ENCODE measurements at places on chromosomes 7 and 10.
A peak's percentile ranks its signal among the peaks of the same experiment; 100 is the strongest.

DNA sequence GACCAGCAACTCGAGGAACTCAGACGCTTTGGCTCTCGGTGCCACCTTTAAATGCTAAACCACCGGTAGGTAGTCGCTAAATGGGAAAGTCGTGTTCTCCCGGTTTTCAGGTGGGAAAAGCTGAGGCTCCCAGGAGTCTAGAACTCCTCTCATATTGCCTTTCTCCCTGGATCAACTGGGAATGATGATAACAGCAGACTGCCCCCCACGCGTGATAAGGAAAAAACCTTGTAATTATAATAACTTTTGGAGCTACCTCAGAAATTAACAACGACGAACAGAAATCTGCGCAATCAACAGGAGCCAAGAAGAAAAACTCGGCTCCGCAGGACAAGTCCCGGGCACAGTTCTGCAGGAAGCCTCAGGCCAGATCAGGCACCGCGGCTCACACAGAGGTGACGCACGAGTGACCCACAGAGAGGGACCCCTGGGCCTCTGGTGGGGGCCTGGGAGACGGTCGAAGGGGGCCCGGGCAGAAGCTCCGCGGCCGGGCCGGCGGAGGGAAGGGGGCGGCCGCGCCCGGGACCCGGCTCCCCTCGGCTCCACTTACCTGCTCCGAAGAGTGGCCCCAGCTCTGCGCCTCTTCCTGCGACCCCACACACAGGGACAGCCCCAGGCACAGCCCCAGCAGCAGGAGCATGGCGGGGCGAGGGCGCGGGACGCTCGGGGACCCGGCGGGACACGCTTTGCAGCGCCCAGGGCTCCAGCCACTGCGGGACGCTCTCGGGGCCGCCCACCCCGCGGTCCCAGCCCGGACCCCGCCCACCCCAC is at the start of gene ITIH5:
TSS of gene ITIH5 (minus strand) at position 714 of the 771 bp plus-strand sequence. CDS start at position 640, 74 bp downstream.
- peak; percentile 66 for DNase-seq

GRCh38 chr7:136492366-136492765 is 376.1 kb upstream of the CHRM2 start:
- no peak for DNase-seq

- no peak for DNase-seq
Measured at GRCh38 chr10:3503299-3503698, 281.7 kb downstream of the KLF6 start.

- DNase-seq = no peak
Measured at GRCh38 chr7:99409806-99410205, 1.0 kb downstream of the BUD31 start.

- DNase-seq = peak; percentile 65
Measured at GRCh38 chr7:130489140-130489983, 2.5 kb upstream of the MEST start.

GRCh38 chr7:25858525-25859411 is 293.2 kb upstream of the NFE2L3 start:
- DNase-seq = peak; percentile 76

- DNase-seq = no peak
Measured at GRCh38 chr7:29237489-29237888, 42.9 kb downstream of the CHN2 start.

DNA sequence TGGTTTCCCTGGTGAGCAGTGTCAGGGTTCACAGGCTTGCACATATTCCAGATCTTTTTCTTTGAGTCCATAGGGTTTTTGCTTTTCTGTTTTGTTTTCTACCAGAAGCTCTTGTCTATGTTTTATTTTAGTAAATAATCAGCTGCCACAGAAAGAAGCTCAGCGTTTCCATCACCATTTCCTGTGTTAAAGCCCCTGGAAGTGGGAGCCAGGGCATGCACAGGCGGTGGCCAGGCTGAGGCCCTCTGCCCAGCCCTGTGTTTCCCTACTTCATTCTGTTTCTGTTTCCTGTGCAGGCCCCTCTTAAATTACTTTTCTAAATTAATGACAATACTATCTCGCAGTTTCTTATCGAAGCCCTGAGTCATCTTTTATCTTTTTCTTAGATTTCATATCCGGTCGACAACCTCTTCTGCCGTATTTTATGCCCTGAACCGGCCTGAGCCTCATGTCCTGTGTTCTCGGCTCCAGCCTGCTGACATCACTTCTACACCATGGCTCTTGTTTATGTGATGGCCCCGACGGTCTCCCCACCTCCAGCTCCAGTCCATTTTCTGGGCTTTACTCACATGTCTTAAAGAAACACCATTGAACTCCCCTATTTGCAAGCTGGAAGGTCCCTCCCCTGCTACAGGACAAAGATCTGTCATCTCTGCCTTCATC is 442.2 kb downstream of the TCERG1L start:
- no peak for DNase-seq

DNA sequence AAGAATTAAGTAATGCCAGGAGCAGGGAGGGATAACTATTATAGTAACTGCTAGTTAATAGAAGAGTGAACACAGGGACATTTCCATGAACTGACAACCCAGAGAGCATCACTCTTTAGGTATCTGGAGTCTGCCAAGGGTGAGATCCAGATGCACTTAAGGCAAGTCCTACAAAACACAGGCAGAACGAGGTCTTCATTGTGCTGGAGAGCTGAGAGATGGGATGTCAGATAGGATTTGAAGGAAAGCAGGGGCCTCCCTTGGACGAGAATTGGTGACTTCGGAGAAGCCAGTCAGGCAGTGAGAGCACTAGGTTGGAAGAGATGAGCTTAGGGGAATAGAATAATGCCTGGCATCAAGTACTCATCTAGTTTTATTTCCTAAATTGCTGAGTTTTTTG is 684.5 kb downstream of the GATA3 start:
- no peak for DNase-seq

DNA sequence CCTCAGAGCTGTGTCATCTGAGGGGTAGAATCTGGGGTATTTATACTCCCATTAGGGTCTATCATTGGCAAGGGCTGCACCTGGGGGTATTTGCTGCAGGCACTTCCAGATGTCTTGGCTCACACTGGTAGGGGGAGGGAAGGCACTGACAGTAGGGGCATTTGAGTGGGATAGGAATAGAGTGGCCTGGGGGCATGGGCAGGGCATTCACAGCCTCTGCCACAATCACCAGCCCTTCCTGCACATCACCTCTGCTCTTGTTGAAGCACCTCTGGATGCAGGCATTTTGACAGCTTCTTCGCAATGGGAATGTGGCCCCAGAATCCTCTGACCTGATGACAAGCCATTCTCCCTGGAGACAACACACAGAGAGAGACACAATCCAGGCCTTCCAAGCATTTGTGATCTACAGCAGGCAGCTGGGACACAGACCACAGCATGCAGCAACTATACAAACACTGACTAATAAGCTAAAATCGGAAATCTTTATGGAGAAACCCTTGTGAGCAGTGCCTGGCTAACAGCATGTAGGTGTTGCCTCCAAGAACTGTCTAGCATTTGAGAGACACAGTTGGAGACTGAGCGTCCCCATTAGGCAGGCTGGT is 178.5 kb downstream of the KCNMA1 start:
- DNase-seq = no peak

DNA sequence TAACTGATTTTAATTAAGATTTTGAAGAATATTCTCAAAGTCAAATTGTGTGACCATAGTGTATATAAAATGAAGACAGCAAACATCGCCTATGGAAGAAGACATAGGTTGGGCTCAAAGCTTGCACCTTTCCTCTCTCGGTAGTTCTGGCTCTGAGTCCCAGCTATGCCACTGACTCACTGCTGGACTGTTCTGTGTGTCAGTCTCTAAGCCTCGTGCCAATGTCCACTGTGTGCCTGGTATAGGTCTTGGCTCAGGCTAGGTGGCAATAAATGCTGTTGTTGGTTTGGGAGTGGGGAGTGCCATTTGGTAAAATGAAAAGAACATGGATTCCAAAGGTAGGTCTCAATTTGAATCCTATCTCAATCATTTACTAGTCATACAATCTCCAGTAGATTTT is 137.5 kb upstream of the RHEB start:
- no peak for DNase-seq

- DNase-seq = no peak
Measured at GRCh38 chr7:155884225-155885166, 72.2 kb upstream of the SHH start.

DNA sequence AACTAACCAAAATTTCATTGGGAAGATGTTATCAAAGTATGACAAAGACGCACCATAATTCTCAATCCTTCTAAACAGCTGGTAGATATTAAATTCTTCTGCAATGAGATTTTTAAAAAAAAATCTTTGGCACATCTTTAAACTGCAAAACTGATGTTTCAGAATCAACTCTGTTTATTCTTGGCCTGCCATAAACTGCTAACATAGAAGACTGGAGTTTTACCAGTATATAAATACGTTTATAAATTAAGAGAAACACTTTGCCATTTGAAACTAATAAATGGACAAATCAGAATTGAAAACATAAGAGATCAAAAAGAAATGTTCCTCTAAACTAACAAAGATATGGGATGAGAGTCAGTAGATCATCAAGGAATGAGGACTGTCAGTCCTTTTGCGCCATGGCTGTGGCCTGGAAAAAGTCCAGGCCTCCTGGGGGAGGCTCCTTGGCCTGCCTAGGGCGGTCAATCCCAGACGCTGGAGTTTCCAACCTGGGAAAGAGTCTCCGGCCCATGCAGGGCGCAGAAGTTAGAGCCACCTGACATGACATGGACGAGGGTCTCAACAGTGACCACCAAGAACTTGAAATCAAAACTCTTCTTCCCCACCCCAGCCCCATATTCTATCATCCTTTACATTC is 34.2 kb upstream of the NEBL start:
- DNase-seq = no peak

GRCh38 chr10:132885451-132886210 is 56.7 kb downstream of the CFAP46 start:
- DNase-seq = no peak

DNA sequence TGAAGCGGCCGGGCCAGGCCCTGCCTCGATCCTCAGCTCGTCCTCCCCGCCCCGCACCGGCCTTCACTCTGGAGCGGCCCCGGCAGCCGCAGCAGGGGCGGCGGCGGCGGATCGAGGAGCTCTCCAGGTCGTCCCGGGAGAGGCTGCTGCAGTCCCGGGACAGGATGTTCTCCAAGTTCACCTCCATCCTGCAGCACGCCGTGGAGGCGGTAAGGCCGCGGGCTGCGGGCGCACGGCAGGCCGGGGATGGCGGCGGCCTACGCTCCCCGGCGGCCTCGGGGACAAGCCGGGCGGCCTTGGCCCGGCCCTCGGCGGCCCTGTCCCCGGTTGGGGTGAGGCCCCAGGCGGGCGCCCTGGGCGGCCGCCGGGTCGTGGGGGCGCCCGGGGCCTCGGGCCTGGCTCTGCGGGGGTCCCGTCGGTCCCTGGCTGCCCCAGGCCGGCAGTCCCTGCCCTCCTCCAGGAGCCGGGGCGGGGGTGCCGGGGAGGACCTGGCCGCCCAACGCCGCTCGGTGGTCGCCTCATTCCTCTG is 399 bp downstream of the FHIP2A start:
- peak; percentile 95 for DNase-seq

DNA sequence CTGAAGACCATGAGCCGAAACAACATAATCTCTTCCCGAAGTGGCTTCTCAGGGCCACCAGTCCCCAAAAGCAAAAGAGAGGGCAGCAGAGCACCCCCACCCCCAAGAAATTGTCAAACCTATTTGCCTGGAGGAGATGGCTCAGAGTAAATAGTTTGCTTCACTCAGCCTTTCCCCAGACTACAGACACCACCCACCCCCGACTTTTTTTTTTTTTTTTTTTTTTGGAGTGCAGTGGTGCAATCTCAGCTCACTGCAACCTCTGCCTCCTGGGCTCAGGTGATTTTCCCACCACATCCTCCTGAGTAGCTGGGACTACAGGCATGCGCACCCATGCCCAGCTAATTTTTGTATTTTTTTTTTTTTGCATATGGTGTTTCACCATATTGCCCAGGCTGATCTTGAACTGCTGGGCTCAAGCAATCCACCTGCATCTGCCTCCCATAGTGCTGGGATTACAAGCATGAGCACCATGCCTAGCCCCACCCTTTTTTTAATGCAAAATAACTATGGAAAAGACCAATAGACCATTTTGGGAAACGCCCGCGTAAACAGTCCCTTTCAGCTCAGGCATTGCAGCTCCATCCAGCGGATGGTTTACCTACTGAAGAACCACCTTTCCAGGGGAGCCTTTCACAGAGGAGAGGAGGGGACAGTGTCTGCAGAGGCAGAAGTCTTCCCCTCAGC is 9.7 kb downstream of the ZMIZ1 start:
- DNase-seq = no peak

GRCh38 chr10:97019213-97019844 is 166.4 kb downstream of the SLIT1 start:
- DNase-seq = no peak

GRCh38 chr10:127735723-127736221 is 1.2 kb upstream of the FOXI2 start:
- no peak for DNase-seq

DNA sequence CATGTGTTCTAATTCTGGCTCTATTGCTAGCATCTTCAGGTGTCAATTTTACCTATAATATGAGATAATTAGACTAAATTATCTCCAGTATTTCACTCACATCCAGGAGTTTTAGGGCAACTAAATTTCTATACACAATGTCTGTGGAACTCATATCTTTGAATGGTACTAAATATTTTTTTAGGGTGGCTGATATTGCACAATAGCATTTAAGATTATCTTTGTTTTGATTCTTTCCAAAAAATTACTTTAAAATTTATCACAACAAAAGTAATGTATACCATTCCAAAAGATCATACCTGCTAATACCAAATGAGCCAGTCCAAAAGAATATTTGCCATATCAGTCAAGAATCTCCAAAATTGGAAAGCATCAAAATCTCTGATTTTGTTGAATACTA is 285.5 kb downstream of the SEMA3D start:
- DNase-seq = no peak

- DNase-seq = no peak
Measured at GRCh38 chr7:17659126-17659525, 281.2 kb downstream of the SNX13 start.

DNA sequence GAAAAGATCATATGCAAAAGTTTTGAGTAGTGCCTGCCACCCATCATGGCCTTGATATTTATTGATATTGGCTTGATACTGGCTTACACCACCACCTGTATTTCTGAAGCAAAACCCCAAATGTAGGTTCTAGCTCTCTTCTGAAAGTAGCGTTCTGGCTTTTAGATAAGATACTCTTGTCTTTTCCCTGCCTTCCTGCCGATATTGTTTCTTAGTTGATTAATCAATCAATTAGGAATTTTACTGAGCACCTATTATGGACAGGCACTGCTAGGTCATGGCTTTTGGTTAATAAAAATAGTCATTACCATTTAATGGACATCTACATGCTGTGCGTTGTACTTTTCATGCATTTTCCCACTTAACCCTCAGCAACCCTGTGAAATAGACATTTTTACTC is 7.9 kb downstream of the SFRP5 start:
- no peak for DNase-seq

Data from right kidney (tissue), 9 donors.